ENCODE measurements at places on chromosomes 16 and 17.

GRCh38 chr17:15000661-15001060, 264.5 kb downstream of the PMP22 start:
- DNase-seq = no peak

DNA sequence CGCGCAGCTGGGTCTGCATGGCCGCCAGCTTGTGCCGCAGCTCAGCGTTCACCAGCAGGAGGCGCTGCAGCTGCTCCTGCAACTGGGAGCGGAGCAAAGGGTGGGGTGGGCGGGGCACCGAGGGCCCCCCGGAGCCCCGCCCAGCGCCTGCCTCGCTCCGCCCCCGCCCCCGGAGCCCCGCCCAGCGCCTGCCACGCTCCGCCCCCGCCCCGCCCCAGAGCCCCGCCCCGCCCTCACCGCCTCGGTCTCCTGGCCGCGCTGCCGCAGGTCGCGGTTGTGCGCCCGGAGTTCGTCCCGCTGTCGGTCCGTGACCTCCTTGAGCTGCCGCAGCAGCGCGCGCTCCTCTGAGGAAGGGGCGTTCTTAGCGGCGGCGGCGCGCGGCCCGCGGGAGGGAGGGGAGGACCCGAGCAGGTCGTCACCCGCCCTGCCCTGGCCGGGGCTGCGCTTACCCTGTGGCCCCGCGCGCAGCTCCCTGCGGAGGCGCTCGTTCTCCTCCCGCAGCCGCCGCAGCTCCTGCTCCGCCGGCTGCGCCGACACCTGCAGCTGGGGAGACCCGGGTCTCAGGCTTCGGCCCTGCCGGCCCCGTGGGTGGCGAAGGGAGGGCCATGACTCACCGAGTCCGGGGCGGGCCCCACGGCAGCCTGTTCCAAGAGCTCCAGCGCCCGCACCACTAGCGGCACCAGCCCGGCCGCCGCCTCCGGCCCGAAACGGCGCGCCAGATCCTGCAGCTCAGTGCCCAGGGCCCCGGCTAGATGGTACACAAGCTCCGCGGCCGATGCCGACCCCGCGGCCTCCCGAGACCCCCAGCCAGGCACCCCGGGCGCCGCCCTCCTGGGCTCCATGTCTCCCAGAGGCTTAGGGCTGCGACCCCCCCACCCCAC, 463 bp downstream of the RILP start:
- peak; percentile 88 for DNase-seq

- no peak for DNase-seq
Observed at GRCh38 chr17:2034157-2034556, 4.2 kb downstream of the DPH1 start.

- no peak for DNase-seq
Observed at GRCh38 chr16:85930301-85930700, 31.3 kb downstream of the IRF8 start.

- DNase-seq = no peak
Observed at GRCh38 chr16:9370061-9370491, 278.6 kb downstream of the HAPSTR1 start.

All from stimulated activated CD4-positive, alpha-beta T cell treated with anti-CD3 and anti-CD28 coated beads, Interleukin-1b, Interleukin-23, amount 100 ng/mL, for 24 hours (primary cell).